ENCODE measurements at places on chromosomes 16 and 17.
A peak's percentile ranks its signal among the peaks of the same experiment; 100 is the strongest.

- DNase-seq = no peak
Observed at GRCh38 chr17:17810084-17810894, 26.5 kb downstream of the SREBF1 start.

GRCh38 chr17:28985950-28986713 is 19.7 kb downstream of the SEZ6 start:
- peak; percentile 56 for DNase-seq

DNA sequence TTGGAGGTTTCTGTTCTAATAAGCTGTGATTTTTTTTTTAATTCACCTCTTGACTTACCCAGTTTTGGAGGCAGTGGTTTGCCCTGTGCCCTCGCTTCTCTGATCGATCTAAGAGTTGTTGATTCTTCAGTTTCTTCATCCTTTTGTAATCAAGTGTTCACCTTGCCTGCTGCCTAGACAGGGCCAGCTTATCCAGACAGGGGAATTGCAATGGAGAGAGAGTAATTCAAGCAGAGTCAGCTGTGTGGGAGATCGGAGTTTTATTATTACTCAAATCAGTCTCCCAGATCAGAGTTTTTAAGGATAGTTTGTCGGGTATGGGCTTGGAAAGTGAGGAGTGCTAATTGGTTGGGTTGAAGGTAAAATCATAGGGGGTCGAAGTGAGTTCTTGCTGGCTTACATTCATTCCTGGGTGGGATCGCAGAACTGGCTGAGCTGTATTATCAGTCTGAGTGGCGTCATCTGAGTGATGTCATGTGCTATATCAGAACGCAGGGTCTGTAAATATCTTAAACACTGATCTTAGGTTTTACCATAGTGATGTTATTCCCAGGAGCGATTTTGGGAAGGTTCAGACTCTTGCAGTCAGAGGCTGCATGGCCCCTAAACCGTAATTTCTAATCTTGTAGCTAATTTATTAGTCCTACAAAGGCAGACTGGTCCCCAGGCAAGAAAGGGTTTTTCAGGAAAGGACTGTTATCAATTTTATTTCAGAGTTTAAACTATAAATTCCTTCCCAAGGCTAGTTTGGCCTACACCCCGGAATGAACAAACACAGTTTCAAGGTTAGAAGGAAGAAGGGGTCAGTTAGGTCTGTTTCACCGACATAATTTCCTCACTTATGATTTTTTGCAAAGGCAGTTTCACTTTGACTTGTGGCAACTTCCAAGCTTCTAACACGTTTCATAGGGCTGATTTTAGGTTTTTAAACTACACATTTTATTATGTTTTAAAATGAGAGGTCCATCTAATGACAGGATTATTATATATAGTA is 21.5 kb upstream of the KCNJ16 start:
- DNase-seq = no peak

DNA sequence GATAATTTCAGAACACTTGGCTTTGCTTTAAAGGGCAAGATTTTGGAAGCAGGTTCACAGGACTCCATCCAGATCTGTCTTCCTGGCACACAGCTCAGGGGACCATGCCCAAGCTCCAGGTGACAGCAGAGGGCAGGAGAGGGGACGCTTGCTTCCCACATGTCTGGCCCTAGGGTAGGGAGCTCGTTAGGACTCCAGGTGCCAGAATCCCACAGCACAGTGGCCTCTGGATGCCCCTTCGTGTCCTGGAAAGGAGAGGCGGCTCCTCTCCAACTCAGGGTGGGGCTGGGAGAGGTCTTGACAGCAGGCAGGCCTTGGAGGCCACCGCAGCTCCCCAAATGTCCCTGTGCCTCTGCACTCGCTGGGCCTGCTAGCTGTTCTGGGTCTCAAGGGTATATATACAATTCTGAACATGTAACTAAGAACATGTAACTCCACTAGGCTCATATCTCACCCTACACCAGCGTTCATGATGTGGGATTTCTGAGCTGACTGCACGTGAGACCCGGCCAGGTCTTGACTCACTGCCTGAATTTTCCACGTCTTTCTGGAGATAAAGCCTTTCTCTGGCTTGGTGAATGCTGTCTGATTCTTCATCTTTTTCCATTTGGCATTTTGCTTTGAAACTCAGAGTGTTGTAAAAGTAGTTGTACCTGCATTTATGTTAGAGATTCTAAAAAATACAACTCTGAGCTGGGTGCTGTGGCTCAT is 52.8 kb downstream of the MARCHF10 start:
- no peak for DNase-seq

- no peak for DNase-seq
Observed at GRCh38 chr17:72176951-72177660, 56.3 kb downstream of the SOX9 start.

GRCh38 chr16:12551946-12552345 is 251.7 kb downstream of the CPPED1 start:
- no peak for DNase-seq

GRCh38 chr16:26688105-26688504 is 378.6 kb upstream of the C16orf82 start:
- DNase-seq = no peak

GRCh38 chr16:50705436-50706110 is 12.2 kb downstream of the NOD2 start:
- DNase-seq = no peak

DNA sequence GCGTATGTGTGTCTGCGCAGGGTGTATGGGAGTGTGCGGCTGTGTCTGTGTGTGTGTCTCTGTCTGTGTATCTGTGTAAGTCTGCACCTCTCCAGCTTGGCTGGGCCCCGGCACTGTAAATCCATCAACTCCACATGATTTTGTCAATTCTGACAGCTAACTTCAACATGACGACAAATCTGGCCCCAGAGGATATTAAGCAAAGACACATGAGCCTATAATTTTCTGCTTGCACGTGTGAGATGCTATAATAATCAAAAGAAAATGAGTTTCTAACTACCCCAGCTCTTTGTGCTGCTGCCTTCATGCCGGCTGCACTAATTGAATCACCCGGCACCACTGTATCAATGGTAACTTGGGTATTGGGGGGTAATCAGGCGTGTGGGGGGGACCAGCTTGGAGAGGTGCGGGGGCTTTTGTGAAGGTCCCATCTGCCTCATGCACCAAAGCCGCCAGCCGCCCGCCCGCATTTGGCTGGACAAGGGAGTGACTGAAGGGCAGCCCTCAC is 57.6 kb upstream of the LHX1 start:
- no peak for DNase-seq

- no peak for DNase-seq
Observed at GRCh38 chr16:83978401-83978904, 10.4 kb downstream of the NECAB2 start.

GRCh38 chr17:7219229-7219811 is 316 bp downstream of the DLG4 start:
- no peak for DNase-seq

DNA sequence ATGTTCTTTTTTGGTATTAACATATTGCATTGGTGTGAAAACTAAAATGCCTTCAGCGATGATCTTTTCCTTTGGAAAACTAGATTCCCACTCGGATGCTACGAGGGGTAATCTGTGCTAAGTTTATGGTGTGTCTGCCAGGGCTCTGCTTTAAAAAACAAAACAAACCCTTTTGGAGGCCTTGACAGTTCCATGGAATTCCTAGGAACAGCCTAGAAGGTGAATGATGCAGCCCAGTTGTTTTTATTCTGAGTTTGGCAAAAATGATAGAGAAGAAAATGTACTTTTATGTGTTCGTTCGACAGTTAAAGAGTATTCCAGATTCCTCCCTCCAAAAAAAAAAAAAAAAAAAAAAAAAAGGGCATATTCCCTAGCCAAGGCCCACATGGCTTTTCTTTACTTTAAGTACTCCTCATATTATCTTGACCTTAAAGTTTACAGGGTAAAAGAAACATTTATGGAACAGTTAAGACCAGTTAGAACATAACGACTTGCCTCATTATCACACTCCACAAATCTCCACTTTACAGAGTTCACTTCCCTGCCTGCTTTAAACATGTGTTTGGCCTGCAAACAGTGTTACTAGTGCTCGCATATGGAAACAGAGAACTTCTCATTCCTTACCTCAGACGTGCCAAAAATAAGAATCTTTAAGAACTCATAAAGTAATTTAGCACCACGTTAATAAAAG is 159.1 kb downstream of the WWOX start:
- no peak for DNase-seq

GRCh38 chr16:26749072-26749471 is 317.7 kb upstream of the C16orf82 start:
- no peak for DNase-seq

DNA sequence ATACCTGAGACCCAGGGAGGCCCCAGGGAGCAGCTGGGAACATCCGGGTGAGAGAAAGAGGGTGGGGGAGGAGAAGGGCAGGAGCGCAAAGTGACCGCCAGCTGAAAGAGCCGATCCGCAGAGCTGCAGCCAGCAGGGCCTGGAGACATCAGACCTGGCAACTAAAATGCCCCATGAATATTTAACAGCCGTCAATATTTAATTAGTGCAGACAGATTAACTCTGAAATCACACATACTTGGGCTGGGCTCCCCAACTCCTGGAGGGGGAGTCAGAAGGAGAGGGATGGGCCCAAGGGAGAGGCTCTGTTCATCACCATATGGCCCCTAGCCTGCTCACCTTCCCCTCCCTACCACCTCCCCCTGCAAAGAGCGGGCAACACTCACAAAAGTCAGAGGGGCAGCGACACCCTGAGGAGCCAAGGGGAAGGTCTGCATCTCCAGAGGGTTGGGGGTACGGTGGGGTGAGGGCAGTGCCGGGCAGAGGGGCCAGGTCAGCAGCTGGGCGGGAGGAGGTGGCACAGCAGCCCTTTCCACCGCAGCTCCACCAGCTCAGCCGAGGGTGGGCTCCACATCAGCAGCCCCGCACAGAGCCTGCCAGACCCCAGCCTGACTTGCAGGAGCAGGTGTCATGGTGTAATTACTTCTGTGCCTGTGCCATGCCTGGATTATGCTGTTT is 61.9 kb upstream of the CCL1 start:
- DNase-seq = no peak

DNA sequence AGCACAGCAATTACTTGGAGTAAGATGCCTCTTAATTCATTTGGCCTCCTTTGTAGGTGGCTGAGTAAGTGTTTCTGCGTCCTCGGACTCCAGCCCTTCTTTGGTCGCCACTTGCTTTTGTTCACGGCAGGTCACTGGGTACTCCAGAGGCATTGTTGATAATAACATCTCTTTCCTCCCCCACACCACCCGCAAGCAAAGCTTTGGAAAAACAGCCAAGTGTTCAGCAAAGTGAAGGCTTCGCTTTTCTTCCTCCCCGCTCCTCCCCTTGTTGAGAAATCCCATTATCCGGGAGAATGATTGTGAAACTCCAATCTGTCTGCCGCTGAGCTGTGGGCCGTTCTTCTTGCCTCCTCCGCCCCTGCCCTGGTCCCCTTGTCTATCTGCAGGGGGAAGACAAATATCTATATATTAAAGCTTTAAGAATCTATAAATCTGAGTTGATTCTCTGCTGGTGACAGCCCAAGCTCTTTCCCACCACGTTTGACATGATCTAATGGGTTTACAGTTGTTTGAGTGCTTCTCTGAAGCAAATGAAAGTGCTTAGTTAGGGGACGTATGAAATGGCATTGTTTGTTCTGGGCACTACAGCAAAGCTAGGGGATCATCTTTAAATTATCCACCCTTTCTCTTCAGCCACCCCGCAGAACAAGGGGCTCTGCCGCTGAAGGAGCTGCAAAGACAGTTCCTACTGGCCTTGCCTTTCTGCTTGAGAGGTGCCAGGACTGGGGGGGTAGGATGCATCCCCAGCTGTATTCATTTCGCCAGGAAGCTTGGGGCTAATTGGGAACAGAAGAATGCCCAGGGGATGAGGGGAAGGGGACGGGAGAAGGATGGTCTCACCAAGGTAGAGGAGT is 167.1 kb downstream of the CCDC182 start:
- no peak for DNase-seq

DNA sequence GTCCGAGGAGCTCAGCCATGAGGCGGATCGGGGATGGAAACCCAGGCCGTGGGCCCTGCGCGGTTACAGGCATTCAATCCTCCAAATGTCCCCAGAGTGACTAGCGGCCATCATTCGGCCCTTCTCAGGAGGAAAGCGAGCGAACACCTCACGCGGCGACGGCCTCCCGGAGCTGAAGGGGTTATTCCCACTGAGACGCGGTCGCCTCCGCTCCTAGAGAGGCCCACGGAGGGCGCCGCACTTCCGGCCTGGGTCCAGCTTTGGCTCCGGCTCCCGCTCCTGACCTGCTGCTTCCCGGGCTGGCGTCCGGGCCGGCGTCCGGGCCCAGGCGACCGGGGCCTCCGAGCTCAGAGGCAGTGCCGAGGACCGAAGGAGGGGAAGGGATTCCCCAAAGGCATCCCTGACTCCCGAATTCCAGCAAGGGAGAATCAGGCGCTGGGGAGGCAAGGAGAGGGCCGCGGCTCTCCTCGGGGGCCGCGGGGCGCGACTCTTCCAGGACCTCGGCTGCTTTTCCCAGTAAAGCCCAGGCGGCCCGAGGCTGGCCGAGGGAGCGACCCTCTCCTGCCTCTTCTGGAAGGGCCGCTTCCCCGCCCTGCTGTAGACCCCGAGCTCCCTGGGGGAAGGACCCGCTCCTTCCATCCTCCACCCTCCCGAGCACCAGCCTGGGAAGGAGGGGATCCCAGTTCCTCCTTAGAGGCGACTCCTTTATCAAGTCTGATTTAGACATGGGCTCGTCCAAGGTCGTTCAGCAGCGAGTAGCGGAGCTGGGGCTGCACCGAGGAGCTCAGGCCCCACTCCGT is 18.6 kb upstream of the ZNF629 start:
- no peak for DNase-seq

- peak; percentile 51 for DNase-seq
Observed at GRCh38 chr17:77366206-77366557, 225.4 kb downstream of the SEC14L1 start.

DNA sequence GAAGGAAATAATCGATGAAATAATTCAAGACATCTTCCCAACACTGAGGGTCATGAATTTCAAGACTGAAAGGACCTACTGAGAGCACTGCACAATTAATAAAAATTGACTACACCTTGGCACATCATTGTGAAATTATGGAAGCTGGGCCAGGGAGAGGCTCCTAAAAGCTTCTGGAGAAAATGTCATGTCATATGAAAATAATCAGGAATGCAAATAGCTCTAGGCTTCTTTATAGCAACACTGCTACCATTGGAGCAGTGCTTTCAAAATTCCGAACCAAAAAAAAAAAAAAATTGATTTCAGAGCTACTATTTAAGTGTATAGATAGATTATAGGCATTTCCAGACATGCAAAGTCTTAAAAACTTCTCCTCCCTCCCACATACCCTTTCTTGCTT is 6.4 kb upstream of the ALOX15B start:
- no peak for DNase-seq

DNA sequence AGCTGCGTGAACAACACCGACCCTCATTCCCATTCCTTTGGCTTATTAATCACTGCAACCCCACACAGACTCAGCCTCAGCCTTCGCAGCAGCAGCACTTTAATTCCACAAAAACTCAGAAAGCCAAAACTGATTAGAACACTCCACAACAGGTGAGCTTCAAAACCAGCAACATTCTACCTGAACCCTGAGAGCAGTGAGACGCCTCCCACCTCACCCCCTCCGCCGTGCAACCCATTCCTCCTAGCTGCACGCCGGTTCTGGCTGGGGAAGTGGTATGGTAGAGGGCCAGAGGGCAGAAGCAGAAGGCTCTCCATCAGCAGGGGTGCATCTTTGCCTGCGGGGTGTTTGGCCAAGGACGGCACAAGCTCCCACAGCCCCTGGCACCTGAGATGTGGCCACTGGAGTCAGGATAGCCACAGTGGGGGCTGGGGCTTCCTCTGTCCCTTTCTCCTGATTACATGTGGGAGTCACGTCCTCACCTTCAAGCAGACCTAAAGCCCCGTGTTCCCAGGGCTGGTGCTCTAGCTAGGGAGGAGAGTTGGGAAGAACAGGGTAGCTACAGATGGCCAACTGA is 1.6 kb downstream of the BORCS6 start:
- DNase-seq = no peak

GRCh38 chr17:53924530-53925455 is 102.1 kb downstream of the KIF2B start:
- DNase-seq = no peak

- DNase-seq = no peak
Observed at GRCh38 chr16:25959221-25959620, 267.5 kb downstream of the HS3ST4 start.
